ENCODE measurements at places on chromosomes 12 and 14.

DNA sequence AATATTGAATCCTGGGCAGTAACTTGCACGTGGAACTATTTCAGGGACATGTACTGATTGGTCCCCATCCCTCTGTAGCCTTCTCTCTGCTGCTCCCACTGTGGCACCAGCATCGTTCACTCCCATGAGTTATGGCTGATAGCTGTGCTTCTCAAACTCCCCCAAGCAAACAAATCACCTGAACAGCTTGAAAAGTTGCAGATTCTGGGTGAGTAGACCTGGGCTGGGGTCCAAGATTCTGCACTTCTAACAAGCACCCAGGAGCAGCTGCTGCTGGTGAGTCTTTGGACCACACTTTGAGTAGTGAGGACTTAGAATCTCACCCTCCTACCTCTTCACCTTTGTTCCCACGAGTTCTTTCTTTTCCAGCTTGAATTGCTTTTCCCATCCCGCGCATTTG lies 49.4 kb upstream of the ZFP36L1 start:
- DNase-seq = no peak

DNA sequence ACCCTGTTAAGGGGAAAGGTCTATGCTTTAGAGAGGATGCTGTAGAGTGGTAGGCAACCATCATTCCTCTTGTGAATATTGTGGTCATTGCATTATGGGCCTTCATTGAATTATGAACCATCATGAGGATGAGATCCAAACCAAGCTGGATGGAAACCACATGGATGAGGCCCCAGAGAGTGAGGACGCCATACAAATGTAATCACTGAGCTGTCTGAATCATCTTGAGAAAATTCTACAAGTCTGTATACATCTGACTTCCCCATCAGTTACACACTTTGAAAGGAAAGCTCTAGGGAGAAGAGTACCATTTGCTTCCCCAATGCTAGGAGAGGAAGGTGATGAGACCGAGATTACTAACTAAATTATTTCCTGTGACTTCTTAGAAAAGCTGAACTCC lies 172.9 kb downstream of the CACNA1C start:
- no peak for DNase-seq

GRCh38 chr14:51370758-51371386 lies 130.8 kb downstream of the TMX1 start:
- no peak for DNase-seq

DNA sequence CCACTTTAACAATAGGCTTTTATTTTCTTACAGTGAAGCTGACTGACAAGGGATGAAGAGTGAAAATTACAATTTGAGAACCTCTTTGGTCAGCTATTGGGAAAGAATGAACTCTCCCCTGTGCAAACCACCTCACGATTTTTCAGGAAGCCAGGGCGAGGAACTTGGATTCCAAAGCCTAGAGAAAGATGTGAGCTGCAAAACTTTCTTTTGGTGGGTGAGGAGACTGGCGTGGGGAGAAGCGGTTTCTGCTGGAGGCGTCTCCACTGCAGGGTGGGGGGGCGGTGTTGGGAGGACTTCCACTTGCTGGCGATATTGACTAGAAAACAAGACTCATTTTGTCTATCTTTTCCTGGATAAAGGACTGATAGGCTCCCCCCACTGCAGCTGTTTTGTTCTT lies 59.3 kb upstream of the VRK1 start:
- no peak for DNase-seq

GRCh38 chr12:104514092-104514810 lies 57.5 kb downstream of the CHST11 start:
- DNase-seq = no peak

DNA sequence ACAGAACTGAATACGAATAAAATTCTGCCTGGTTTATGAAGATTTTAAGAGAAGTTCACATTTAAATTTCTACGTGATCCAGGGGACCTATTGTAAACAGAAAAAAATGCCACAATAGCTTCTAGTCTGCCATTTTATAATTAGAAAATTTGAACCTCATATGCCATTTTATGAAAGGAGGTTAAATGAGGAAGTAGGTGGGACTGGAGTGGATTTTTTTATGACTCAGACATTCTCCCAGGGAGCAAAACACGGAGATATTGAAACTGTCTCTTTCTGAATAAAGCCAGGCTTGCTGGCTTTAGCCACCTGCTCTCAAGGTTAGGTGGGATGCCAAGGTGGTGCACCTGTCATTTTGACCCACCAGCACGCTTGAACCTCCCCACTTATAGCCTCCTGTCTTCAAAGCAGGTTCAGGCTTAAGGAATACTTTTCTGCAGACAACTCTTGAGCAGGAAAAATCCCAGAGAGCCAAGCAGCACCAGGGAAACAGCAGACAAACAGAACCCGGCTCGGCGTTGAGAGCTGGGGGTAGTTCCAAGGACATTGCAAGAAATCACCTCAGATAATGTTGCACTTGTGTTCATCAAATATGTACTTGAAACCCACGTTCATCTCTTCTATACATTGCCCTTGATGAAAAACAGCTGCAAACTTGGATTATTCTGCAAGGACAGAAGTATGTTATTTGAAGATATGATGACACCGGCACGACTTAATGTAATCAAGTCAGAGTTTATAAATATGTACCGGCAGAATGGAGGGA lies 203.7 kb downstream of the PPM1H start:
- DNase-seq = no peak

GRCh38 chr14:24804552-24805212 lies 170.7 kb upstream of the GZMB start:
- no peak for DNase-seq

- peak; percentile 29 for DNase-seq
Measured at GRCh38 chr12:570921-571794, 92.1 kb downstream of the NINJ2 start.

GRCh38 chr12:53217051-53217930 lies 10.2 kb upstream of the ITGB7 start:
- no peak for DNase-seq

DNA sequence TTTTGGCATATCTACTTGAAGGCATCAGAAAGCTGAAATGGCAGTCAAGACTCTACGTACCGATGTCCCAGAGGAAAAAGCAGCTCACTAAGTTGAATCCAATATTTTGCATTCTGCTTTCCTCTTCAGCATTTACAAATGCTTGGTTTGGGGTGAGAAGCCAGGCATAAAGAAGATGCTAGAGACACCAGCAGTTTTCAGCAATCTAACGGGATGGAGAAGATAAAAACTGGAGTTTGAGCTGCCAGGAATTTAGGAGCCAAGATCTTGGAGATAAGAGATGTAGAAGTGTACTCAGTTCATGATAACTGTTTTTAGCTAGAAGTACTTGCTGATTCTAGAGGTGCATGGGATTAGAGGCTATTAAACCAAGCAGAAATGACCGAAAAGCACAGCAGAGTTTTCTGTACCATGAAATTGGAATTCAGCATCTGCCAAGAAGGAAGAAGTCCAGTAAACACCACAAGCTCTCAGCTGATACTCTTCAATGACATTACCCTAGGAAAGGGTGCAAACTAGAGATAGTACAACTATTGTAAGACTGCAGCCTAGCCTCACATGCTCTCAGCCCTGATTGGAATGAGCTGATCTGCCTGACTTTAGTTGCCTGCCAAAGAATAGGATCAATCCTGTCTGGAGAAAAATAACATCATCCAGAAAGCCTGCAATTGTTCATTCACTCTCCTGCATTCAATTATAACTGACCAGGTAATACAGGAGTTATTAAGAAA lies 7.4 kb upstream of the ALDH1L2 start:
- no peak for DNase-seq

DNA sequence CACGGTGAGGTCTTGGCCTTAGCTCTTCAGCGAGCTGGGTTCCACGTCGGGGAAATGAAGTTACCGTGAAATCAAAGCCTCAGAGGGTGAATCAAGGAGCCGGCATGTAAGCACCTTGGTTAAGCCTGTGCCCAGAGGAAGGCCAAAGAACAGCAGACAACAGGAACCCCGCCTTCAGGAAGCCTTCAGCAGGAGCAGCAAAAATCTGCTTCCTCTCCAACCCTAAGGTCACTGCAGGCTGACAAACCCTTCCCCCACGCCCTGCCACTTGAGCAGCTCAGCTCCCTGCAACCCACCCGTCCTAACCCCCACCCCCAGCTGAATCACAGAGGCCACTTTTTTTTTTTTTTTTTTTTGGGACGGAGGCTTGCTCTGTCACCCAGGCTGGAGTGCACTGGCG lies 72.9 kb upstream of the LTA4H start:
- DNase-seq = peak; percentile 41

DNA sequence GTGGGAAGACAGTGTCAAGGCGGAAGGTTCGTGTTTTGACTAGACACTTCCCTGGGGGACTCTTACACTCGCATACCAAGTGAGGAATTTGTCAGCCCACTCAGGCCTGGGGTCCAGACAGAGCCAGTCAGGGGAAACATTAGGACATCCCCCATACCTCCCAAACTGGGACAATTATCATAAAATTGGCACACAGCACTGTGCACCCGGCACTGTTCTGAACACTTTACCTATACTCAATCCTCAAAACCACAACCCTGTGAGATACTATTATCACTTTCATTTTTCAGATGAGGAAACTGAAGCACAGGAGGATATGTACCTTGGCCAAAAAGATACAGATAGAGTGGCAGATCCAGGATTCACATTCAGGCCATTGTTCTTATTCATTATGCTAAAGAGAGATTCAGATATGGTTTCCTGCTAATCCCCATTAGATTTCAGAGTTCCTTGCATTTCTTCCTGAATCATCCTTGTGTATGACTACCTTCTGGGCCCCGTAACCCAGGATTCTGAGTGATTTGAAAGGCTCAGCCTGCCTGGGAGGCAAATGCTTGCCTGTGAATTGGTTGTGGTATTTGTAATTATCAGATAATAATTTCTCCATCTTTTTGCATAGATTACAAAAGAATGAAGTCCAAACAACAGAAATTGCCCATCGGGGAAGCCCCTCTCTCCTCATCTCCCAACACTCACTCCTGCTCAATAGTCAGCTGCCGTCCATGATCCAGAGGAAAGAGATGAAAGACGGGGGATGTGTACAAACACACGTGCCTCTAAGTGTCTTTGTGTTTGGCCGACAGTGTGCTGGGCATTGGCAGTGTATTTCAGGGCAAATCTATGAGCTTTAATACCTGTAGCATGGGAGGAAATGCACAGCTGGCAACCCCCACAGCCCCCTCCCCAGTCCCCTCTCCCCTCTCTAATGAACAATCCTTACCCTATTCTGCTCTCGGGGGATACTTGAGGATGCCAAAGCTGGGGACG lies 4.6 kb downstream of the TAC3 start:
- no peak for DNase-seq

- no peak for DNase-seq
Measured at GRCh38 chr12:96352161-96352835, 47.9 kb downstream of the CDK17 start.

Measured in Calu3 (cell line).